ENCODE measurements at places on chromosomes 12 and 14.

GRCh38 chr12:109679501-109680263 lies 33.9 kb upstream of the FAM222A start:
- no peak for DNase-seq

GRCh38 chr14:29016050-29016900 lies 249.7 kb downstream of the FOXG1 start:
- peak; percentile 49 for DNase-seq

GRCh38 chr12:18419311-18419710 lies 158.0 kb downstream of the PIK3C2G start:
- DNase-seq = no peak

GRCh38 chr14:101535701-101536207 lies 25.5 kb upstream of the DIO3 start:
- DNase-seq = no peak

DNA sequence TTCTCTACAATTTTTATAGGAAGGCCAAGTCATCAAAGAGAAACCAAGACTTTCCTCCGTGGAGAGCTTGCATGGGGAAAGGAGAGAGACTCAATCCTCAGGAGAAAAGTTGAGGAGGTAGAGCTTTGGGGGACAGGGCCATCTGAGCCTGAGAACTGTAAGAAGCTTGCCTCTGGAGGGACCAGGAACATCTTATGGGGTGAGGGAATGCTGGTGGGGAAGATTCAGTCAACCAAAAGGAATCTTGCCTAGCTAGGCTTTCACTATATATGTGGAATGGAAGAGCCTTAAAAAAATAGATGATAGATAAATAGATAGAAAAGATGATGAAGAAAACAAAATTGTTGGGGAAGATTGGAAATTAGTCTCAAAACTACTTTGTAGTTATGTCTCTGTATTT lies 63.5 kb downstream of the DYRK2 start:
- no peak for DNase-seq
